Sigmoid colon (tissue), 7 donors: ENCODE measurements at places on chromosomes 7 and 10.
A peak's percentile ranks its signal among the peaks of the same experiment; 100 is the strongest.

DNA sequence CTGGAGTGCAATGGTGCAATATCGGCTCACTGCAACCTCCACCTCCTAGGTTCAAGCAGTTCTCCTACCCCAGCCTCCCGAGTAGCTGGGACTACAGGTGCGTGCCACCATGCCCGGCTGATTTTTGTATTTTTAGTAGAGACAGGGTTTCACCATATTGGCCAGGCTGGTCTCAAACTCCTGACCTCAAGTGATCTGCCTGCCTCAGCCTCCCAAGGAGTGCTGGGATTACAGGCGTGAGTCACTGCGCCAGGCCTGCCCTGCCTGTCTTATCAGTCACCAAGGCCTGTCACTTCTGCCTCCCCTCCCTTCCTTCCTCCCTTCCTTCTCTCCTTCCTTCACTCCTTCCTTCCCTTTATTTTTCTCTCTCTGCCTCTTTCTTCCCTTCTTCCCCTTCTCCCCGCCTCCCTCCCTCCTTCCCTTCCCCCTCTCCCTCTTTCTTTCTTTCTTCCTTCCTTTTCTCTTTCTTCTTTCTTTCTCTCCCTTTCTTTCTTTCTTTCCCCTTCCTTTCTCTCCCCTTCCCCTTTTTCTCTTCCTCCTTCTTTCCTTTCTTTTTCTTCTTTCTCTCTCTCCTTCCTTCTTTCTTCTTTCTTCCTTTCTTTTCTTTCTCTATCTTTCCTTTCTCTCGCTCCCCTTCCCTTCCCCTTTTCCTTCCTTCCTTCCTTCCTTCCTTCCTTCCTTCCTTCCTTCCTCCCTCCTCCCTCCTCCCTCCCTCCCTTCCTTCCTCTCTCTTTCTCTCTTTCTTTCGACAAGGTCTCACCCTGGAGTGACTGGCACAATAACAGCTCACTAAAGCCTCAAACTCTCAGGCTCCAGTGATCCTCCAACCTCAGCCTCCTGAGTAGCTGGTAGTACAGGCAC, 3.1 kb upstream of the ST7 start:
- H3K36me3 ChIP-seq = no peaks in the 10 kb centered on the region
- no peak overlapping the region for H3K27ac ChIP-seq
- no peak for DNase-seq

DNA sequence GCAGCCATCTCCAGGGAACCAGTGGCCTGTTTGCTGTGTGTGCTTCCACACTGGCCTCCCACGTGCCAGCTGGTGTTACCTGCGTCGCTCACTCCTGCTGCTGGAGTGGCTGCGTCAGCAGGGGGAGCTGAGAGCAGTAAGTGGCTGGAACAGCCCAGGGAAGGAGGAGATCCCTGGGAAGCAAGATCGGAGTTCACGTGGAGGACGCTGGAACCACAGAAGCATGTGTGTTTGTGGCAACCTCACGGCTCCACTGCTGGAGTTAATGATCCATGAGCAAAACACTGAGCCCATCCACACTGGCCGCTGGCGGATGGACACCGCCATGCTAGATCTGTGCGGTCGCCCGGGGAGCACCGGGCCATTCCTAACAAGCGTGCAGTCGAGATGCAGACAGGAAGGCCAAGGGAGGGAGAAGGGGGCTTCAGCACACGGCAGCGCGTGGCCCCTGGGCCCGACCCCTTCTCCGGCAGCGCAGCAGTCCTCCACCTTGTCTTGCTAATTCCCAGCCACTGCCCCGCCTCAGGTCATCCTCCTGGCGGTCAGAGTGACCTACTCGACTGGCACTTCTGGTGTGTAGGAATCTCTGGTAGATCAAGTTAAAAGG, 68.5 kb upstream of the EEPD1 start:
- H3K27ac ChIP-seq = no peak overlapping the region
- H3K4me3 ChIP-seq = no peak overlapping the region
- H3K27me3 ChIP-seq = no peaks in the 10 kb centered on the region

- H3K4me3 ChIP-seq = no peak overlapping the region
- no peaks in the 10 kb centered on the region for H3K4me1 ChIP-seq
- no peaks in the 10 kb centered on the region for H3K27me3 ChIP-seq
- no peaks in the 10 kb centered on the region for H3K36me3 ChIP-seq
- no peak overlapping the region for H3K27ac ChIP-seq
Observed at GRCh38 chr10:74400186-74400585, 249.2 kb downstream of the ADK start.

DNA sequence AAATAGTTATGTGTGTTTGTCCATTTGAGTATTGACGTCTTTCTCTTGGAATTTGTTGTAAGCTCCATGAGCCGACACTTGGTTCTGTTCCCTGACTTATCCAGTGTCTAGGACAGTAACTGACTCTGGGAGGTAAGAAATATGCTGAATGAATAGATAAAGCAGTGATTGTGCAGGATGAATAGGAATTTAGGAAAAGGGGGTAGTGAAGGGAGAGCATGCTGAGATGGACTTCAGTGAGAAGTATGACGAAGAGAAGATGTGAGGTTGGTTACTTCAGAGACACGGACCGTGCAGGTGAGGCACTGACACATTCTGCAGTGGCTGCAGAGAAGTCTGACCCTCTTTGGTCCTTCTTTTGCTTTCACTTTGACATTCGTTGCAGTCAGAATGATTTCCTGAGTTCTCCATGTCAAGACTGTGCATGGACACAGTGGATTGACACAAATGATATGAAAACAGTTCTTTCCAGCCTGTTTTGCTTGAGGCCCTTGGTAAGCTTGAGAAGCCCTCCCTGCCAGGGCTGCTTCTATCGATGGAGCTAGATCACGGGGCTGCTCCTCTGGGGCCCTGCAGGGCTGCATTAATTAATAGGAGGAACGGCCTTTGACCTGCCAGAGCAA, 261.5 kb upstream of the SORCS1 start:
- no peak for DNase-seq
- H3K36me3 ChIP-seq = no peaks in the 10 kb centered on the region
- peak overlapping the region; percentile 15 for H3K27ac ChIP-seq

DNA sequence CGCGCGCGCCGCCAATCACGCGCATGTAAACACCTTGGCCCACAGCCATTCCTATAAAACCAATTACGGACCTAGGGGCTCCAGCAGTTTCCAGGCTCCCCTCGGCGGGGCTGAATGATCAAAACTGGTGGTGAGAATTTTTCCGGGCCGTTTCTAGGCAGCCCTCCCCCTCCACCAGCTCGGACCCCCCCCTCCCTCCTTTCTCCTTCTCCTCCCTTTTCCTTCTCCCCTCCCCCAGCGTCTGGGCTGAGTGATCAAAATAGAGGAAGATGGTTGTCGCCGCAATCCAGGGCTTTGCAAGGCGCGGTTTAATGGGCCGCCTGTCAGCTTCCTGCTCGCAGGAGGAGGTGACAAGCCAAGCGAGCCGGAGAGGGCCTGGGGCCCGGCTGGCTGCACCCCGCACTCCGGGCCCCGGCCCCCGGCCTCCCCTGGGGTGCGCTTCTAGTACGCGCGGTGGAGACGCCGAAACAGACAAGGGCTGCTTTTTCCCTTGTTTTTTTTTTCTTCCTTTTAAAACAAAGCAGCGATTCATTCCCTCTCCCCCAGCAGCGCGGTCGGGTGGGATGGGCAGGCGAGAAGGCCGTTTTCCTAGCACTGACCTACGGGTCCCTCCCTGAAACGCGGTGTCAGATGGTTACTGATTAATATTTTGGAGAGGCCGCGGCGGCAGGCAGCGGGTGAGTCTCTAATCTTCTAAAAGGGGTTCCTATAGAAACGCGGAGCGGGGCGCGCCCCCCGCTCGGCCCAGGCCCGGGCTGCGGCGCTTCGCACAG, 528 bp upstream of the TNRC18 start:
- H3K4me1 ChIP-seq = peaks cover 17% of the 10 kb centered on the region
- DNase-seq = peak; percentile 98
- no peaks in the 10 kb centered on the region for H3K36me3 ChIP-seq
- H3K27me3 ChIP-seq = no peaks in the 10 kb centered on the region

DNA sequence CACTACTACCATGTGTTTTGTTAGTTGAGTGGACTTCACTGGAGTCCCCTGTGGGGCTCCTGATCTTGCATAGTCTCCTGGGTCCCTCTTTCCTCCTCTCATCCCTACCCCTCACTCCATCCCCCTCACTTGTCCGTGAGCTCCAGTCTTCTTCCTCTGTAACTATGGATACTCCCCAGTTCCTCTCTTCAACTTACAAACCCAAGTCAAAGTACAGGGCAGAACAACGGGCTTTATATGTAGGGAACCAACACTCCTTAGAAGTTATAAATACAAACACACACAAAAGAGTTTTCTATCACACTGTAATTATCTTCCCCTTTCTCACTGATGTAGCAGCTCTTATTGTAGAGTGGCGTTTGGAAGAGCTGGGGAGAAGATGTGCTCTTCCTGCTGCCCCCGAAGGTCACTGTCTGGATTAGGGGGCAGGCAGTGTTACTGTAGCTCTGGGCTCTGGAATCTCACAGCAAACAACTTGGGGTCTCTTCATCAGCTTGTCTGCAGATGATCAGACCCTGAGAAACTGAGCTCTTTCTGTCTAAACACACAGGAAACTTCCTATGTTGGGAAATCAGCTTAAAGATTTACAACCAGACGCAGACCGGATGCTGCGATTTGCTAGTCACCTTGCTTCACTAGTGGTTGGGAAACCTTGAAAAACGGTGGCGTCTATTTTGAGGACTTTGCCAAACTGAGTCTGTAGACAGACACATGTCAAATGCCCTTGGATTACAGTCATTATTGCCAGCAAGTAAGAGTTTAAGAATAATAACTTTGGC, 13.6 kb downstream of the SNX10 start:
- H3K27me3 ChIP-seq = no peaks in the 10 kb centered on the region
- no peak overlapping the region for H3K27ac ChIP-seq
- H3K4me1 ChIP-seq = no peaks in the 10 kb centered on the region
- no peak for DNase-seq
- no peak overlapping the region for H3K4me3 ChIP-seq
- no peaks in the 10 kb centered on the region for H3K36me3 ChIP-seq

DNA sequence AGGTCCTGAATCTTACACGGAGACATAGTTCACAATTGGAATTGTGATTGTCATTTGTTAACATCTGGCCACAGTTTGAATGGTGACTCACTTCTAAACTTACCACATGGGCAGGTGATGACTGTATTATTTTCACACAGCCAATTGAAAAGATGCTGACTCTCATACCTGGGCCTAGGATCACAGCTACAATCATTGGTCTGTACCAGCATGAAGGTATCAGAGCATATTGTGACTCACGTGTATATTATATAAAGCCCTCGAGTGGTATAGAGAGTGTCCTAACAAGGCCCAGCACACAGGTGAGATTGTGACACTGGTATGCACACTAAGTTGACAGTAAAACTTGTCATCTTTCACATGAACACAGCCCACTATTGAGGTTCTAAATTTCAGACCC, 9.4 kb upstream of the ZNF107 start:
- no peaks in the 10 kb centered on the region for H3K36me3 ChIP-seq
- no peaks in the 10 kb centered on the region for H3K27me3 ChIP-seq
- no peak for DNase-seq

DNA sequence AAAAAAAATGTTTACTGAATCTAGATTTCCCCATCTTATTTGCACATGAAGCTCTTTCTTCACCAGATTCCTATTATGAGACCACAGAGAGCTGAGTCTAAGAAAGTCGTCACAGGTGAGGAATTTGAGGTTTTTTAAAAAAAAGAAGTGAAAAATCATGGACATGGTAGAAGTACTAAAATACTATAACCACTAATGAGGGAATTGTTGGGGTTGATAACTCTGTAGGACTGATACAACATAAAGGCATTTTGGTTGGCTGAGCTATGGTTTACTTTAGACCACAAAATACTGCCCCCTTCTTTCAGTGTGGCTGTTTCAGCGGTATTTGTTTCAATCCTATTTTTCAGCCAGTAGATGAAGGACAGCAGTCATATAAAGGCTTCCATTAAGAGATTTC, 1111.3 kb downstream of the TYW1 start:
- H3K4me3 ChIP-seq = no peak overlapping the region
- H3K27ac ChIP-seq = no peak overlapping the region
- no peaks in the 10 kb centered on the region for H3K4me1 ChIP-seq
- no peaks in the 10 kb centered on the region for H3K27me3 ChIP-seq
- no peaks in the 10 kb centered on the region for H3K36me3 ChIP-seq
